Muscle of leg (tissue), 16 donors: ENCODE measurements at places on chromosomes 6 and 20. TPM values are rescaled to one million over a fixed set of nuclear protein-coding genes. Genes with fewer than 3 reads are reported as not detected.

The GPX5 gene
- not detected for total RNA-seq

The CDH26 gene
- 0.40 TPM for total RNA-seq

The LHFPL5 gene
- not detected for total RNA-seq

The LTB gene
- 0.58 TPM for total RNA-seq
